ENCODE measurements at places on chromosomes 6 and 20. TPM values are rescaled to one million over a fixed set of nuclear protein-coding genes. Genes with fewer than 3 reads are reported as not detected.

Gene XKR7
- not detected for total RNA-seq

Gene PRDM13
- not detected for total RNA-seq

- DNase-seq: no peak
Observed at GRCh38 chr6:162125659-162126058, 601.9 kb downstream of the PRKN start.

DNA sequence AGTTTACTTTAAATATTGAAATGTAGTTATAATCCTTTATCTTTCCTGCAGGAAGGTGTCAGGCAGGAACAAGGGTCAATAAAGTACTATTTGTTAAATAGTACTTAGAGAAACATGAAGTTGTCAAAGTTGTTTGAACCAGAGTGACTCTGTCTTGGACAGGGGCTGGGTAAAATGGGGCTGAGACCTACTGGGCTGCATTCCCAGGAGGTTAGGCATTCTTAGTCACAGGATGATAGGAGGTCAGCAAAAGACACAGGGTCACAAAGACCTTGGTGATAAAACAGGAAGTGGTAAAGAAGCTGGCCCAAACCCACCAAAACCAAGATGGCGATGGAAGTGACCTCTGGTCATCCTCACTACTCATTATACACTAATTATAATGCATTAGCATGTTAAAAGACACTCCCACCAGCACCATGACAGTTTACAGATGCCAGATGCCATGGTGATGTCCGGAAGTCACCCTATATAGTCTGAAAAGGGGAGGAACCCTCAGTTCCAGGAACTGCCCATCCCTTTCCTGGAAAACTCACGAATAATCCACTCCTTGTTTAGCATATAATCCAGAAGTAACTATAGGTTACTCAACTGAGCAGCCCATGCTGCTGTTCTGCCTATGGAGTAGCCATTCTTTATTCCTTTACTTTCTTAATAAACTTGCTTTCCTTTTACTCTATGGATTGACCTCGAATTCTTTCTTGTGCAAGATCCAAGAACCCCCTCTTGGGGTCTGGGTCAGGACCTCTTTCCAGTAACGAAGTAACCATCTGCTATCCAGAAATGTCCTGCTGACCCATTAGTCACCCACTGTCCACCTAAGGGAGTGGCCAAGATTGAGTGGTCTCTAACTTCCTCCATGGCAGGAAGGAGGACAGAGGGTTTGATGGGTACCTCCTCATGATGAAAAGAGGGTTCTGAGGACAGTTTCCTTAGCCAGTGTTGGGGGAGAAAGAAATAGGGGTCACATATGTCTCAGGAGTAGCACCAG is 19.6 kb downstream of the SLC22A2 start:
- no peak for DNase-seq

Gene ANGPT4
- total RNA-seq: 0.44 TPM

- no peak for DNase-seq
Observed at GRCh38 chr6:104218116-104218515, 641.6 kb downstream of the HACE1 start.

Gene CDH4
- not detected for total RNA-seq

- DNase-seq: no peak
Observed at GRCh38 chr6:111576291-111576690, 29.4 kb downstream of the TRAF3IP2 start.

DNA sequence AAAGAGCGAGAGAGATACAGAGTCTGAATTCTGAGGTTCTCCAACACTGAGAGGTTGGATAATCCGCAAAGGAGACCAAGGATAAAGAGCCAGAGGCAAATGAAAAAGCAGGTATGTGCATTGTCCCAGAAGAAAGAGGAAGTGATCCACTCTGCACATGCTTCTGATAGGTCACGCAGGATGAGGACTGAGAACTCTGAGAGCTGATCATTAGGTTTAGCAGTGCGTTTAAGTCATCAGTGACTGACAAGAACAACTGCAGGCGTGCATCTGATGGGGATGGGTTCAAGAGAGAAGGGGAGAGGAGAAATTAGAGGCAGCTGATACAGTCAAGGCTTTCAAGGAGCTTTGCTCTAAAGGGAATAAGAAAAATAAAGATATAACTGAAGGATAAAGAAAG is 301.2 kb upstream of the SGK1 start:
- no peak for DNase-seq

All from heart right ventricle (tissue), 16 donors.